HepG2 (cell line): ENCODE measurements at places on chromosomes 7 and 10. TPM values are rescaled to one million over a fixed set of nuclear protein-coding genes. Genes with fewer than 3 reads are reported as not detected.

HGF gene
- total RNA-seq, result not detected in 2 replicates

DNA sequence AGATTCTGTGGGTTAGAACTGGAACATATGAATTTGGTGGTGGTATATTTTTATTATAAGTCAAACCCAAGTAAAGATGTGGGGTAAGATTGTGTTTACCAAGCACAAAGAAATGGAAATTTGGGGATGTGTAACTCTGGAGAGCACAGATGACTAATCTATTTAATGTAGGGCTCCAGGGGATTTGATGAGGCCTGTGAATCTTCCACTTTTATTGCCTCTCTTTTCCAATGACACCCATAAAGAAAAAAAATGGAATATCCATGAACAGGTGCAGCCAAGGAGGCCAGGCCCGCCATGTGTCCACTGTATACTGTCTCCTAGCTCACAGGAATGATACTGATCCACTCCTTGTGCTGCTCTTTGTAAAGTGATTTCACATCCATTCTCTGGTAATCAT is 2.8 kb downstream of the SRGN start:
- no peaks in the 10 kb centered on the region; the same call in 2 of the 3 replicates for H3K27me3 ChIP-seq
- H3K36me3 ChIP-seq, result no peaks in the 10 kb centered on the region

- no peaks in the 10 kb centered on the region for H3K36me3 ChIP-seq
- no peak overlapping the region for H3K4me3 ChIP-seq
- H3K27me3 ChIP-seq, result no peaks in the 10 kb centered on the region
Measured at GRCh38 chr7:68601826-68602225, 996.4 kb upstream of the AUTS2 start.

- DNase-seq, result no peak
- no peak overlapping the region for H3K27ac ChIP-seq
- no peaks in the 10 kb centered on the region for H3K4me1 ChIP-seq
Measured at GRCh38 chr10:97067716-97068391, 117.9 kb downstream of the SLIT1 start.

- no peak overlapping the region for H3K27ac ChIP-seq
- peaks cover 37% of the 10 kb centered on the region for H3K4me1 ChIP-seq
- peaks cover 66% of the 10 kb centered on the region for H3K27me3 ChIP-seq
- no peak overlapping the region for H3K4me3 ChIP-seq
Measured at GRCh38 chr10:6142644-6143043, 53.8 kb downstream of the RBM17 start.

DNA sequence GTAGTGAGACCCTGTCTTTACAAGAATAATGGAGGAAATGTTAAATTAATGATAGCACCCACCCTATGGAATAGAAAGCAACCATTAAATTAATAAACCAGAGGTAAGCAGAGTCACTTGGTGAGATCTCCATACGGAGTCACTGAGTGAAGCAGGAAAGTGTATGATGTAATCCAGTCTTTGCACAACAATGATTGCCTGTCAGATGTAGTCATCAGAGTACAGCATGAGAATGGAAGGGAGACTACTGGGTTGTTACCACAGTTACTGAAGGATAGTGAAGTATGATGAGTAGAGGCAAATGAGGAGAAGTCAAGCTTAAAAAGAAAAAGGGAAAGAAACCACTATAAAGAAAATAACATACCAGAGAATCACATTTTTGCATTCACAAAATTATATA is 371.9 kb upstream of the SHH start:
- H3K36me3 ChIP-seq, result no peaks in the 10 kb centered on the region
- DNase-seq, result no peak
- no peaks in the 10 kb centered on the region for H3K4me1 ChIP-seq
- no peak overlapping the region for H3K4me3 ChIP-seq
